ENCODE measurements at places on chromosomes 4 and X. TPM values are rescaled to one million over a fixed set of nuclear protein-coding genes. Genes with fewer than 3 reads are reported as not detected.
A peak's percentile ranks its signal among the peaks of the same experiment; 100 is the strongest.

DNA sequence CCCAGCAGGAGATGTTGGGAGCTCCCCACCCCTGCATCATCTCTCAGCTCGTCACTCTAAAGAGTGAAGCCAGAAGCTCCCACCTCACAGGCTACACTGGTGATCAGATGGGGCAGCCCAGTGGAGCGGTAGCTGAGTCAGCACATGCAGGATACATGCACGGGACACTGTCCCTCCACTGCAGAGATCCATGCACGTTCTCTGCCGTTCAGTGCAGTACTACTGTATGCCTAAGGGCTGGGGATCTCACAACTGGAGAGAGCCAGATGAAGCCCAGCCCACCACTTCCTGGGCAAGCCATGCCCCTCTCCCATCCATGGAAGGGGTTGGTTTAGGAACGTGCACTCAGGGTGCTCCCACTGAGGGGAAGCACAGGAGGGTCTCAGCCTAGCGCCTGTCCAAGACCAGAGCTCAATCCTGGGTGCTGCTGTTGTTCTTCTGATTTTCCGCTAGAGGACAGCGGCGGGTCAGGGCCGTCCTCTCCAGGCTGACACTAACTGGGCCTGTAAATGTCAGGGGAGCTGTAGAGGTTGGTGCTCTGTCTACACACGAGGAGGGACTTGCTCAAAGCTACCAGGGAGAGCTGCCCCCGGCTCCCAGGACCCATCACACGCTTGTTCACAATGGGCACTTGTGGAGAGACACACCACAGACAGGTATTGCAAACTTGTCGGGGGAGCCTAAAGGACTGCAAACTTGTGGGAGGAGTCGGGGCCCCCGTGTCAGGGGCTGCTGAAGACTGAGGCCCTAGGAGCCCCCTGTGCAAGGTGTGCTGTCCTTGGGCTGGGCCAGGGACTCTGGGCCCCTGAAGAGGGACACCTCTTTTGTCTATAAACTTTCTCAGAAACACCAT is 18.2 kb upstream of the ABLIM2 start:
- H3K4me3 ChIP-seq, result no peak overlapping the region
- DNase-seq, result peak; percentile 68
- no peak overlapping the region for H3K27ac ChIP-seq
- peaks cover 7% of the 10 kb centered on the region for H3K4me1 ChIP-seq
- H3K36me3 ChIP-seq, result no peaks in the 10 kb centered on the region

DNA sequence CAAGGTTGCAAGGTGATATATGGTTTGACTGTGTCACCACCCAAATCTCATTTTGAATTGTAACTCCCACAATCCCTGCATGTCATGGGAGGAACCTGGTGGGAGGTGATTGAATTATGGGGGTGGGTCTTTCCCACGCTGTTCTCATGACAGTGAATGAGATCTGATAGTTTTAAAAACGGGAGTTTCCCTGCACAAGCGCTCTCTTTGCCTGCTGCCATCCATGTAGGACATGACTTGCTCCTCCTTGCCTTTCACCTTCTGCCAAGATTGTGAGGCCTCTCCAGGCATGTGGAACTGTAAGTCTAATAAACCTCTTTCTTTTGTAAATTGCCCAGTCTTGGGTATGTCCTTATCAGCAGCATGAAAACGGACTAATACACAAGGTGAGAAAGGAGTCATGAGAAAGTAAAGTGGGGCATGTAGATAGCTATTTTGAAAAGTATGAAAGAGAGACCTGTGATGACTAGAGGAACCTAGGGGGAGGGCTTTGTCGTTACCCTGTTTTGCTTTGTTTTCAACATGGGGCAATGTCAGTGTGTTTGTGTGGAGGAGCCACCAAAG is 6.3 kb downstream of the ZBTB49 start:
- DNase-seq, result no peak
- no peaks in the 10 kb centered on the region for H3K27me3 ChIP-seq
- no peak overlapping the region for H3K27ac ChIP-seq
- peaks cover 7% of the 10 kb centered on the region for H3K4me1 ChIP-seq

- DNase-seq, result no peak
- H3K4me1 ChIP-seq, result no peaks in the 10 kb centered on the region
- H3K36me3 ChIP-seq, result no peaks in the 10 kb centered on the region
- no peak overlapping the region for H3K27ac ChIP-seq
These were observed 356.7 kb downstream of the GALNTL6 start for GRCh38 chr4:172169871-172170270.

- H3K27me3 ChIP-seq, result no peaks in the 10 kb centered on the region
- no peak overlapping the region for H3K27ac ChIP-seq
- DNase-seq, result peak; percentile 42
- no peak overlapping the region for H3K4me3 ChIP-seq
- H3K36me3 ChIP-seq, result no peaks in the 10 kb centered on the region
- H3K4me1 ChIP-seq, result peaks cover 5% of the 10 kb centered on the region
These were observed 213.1 kb upstream of the MID1 start for GRCh38 chrX:10833299-10834169.

DNA sequence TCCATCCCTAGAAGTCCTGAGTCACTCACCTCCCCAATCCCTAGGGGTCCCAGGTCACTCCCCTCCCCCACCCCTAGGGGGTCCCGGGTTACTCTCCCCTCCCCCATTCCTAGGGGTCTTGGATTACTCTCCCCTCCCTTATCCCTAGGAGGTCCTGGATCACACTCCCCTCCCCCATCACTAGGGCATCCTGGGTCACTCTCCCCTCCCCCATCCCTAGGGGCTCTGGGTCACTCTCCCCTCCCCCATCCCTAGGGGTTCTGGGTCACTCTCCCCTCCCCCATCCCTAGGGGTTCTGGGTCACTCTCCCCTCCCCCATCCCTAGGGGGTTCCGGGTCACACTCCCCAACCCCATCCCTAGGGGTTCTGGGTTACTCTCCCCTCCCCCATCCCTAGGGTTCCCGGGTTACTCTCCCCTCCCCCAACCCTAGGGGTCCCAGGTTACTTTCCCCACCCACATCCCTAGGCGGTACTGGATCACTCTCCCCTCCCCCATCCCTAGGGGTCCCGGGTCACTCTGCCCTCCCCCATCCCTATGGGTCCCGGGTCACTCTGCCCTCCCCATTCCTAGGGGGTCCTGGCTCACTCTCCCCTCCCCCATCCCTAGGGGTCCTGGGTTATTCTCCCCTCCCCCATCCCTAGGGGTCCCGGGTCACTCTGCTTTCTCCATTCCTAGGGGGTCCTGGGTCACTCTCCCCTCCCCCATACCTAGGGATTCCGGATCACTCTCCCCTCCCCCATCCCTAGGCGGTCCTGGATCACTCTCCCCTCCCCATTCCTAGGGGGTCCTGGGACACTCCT is 2.1 kb downstream of the ASMTL start:
- peaks cover 18% of the 10 kb centered on the region for H3K4me1 ChIP-seq
- no peak for DNase-seq
- no peak overlapping the region for H3K4me3 ChIP-seq
- H3K27me3 ChIP-seq, result no peaks in the 10 kb centered on the region

GRCh38 chrX:26778320-26778888 is 562.4 kb downstream of the MAGEB5 start:
- no peak overlapping the region for H3K27ac ChIP-seq
- no peak overlapping the region for H3K4me3 ChIP-seq
- no peaks in the 10 kb centered on the region for H3K27me3 ChIP-seq
- DNase-seq, result no peak
- H3K36me3 ChIP-seq, result no peaks in the 10 kb centered on the region

GRCh38 chr4:74578329-74578728 is 133.4 kb downstream of the AREG start:
- no peak overlapping the region for H3K4me3 ChIP-seq
- no peaks in the 10 kb centered on the region for H3K27me3 ChIP-seq
- no peaks in the 10 kb centered on the region for H3K36me3 ChIP-seq
- H3K27ac ChIP-seq, result no peak overlapping the region
- DNase-seq, result no peak

DNA sequence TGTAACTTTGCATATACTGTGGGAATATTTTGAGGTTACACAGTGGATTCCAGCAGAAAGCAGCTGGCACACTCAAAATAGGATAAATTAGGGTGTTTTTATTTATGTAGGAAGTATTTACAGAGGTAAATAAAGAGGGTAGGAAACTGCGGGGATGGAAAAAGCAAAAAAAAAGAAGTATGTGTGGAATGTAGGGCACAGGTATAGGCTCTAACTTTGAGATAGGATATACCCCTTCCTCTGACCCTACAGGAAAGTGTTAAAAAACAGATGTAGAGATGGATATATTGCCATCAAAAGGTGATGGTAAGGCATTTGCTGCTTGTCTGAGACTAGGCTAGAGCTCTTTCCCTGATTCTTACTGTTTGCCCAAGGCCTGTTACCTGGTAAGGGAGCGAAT is 173.1 kb upstream of the ANK2 start:
- no peak overlapping the region for H3K27ac ChIP-seq
- DNase-seq, result no peak
- H3K36me3 ChIP-seq, result no peaks in the 10 kb centered on the region
- H3K27me3 ChIP-seq, result no peaks in the 10 kb centered on the region
- no peaks in the 10 kb centered on the region for H3K4me1 ChIP-seq

- no peaks in the 10 kb centered on the region for H3K27me3 ChIP-seq
- DNase-seq, result no peak
- H3K4me3 ChIP-seq, result no peak overlapping the region
- H3K4me1 ChIP-seq, result peaks cover 16% of the 10 kb centered on the region
- H3K36me3 ChIP-seq, result no peaks in the 10 kb centered on the region
These were observed 76.7 kb downstream of the FNIP2 start for GRCh38 chr4:158845311-158846041.

DNA sequence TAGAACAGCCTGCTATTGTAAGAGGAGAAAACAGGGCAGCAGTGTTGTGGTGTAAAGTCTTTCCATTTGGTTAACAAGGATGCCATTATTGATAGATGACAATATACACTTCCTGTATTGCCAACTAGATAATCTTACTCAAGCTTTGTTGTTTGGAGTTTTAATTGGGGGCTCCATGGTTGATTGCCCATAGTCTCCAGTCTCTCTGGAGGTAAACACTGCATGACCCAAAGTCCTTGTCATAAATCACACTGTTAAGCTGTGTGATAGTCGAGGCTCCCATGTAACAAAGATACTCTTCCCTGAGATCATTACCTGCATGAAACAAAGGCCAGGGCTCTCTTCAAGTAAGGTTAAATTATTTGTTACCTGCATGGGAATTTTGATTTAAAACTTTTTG is 394.6 kb downstream of the C4orf33 start:
- H3K4me1 ChIP-seq, result no peaks in the 10 kb centered on the region
- DNase-seq, result no peak
- H3K36me3 ChIP-seq, result no peaks in the 10 kb centered on the region
- no peaks in the 10 kb centered on the region for H3K27me3 ChIP-seq

GRCh38 chrX:147884958-147885357 is 26.8 kb upstream of the FMR1 start:
- H3K27me3 ChIP-seq, result no peaks in the 10 kb centered on the region
- DNase-seq, result no peak
- H3K4me1 ChIP-seq, result no peaks in the 10 kb centered on the region
- H3K36me3 ChIP-seq, result no peaks in the 10 kb centered on the region
- no peak overlapping the region for H3K27ac ChIP-seq
- H3K4me3 ChIP-seq, result no peak overlapping the region

DNA sequence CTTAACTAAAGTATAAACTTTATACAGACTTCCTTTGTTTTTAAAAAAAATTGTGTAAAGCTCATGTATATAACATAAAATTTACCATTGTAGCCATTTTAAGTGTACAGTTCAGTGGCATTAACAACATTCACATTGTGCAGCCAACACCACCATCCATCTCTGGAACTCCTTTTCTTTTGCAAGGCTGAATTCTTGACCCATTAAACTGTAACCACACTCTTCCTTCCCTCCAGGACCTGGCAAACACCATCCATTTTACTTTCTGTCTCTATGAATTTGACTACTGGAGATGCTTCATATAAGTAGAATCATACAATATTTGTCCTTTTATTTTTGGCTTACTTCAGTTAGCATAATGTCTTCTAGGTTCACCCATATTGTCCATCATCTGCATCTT is 104.7 kb downstream of the RASL11B start:
- H3K4me1 ChIP-seq, result peaks cover 11% of the 10 kb centered on the region
- no peak overlapping the region for H3K27ac ChIP-seq
- H3K27me3 ChIP-seq, result no peaks in the 10 kb centered on the region
- H3K4me3 ChIP-seq, result no peak overlapping the region
- H3K36me3 ChIP-seq, result no peaks in the 10 kb centered on the region

- H3K4me3 ChIP-seq, result no peak overlapping the region
- peak overlapping the region; percentile 10 for H3K27ac ChIP-seq
- no peaks in the 10 kb centered on the region for H3K36me3 ChIP-seq
- H3K4me1 ChIP-seq, result peaks cover 20% of the 10 kb centered on the region
- H3K27me3 ChIP-seq, result no peaks in the 10 kb centered on the region
These were observed 276.9 kb downstream of the PTTG2 start for GRCh38 chr4:38237139-38237538.

DNA sequence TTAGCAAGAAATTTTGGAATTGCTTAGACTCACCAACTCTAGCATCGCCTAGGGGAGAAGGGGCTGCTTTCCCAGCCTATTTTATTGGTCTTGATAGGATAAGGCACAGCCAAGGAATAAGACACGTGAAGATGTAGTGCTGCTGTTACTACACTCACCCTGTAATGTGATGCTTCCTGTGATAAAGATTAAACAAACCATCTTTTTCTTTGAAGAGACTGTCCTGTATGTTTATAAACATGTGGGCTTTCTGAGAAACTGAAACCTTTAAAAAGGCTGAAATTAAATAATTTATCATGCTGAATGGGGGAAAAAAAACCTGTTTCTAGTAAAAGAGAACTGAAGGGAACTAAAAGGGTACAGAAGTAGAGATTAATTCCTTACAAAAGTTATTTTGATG is 13.2 kb downstream of the TAPT1 start:
- no peak overlapping the region for H3K4me3 ChIP-seq
- H3K27ac ChIP-seq, result no peak overlapping the region
- H3K36me3 ChIP-seq, result no peaks in the 10 kb centered on the region
- no peak for DNase-seq
- no peaks in the 10 kb centered on the region for H3K27me3 ChIP-seq
- peaks cover 32% of the 10 kb centered on the region for H3K4me1 ChIP-seq

DNA sequence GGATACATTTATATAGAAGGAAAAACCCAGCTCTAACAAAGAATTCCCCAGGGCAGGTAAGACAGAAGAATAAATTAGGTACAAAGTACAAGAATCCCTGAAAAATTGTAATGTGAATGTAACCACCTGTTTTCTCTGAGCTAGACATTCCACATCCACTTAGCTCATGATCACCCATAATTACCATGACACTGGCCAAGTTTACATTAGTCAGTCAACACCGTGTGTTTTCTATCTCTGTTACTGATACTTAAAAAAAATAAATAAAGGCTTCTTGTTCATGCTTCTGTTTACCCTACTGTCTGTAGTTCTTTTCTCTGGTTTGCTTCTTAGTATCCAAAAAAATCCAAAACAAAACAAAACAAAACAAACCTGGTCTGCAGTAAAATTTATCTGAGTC is 66.0 kb downstream of the CBLL2 start:
- no peaks in the 10 kb centered on the region for H3K4me1 ChIP-seq
- H3K27me3 ChIP-seq, result no peaks in the 10 kb centered on the region
- no peak overlapping the region for H3K4me3 ChIP-seq
- no peak for DNase-seq

- no peak for DNase-seq
- no peaks in the 10 kb centered on the region for H3K36me3 ChIP-seq
- no peak overlapping the region for H3K27ac ChIP-seq
- H3K4me3 ChIP-seq, result no peak overlapping the region
- no peaks in the 10 kb centered on the region for H3K27me3 ChIP-seq
- no peaks in the 10 kb centered on the region for H3K4me1 ChIP-seq
These were observed 203.1 kb downstream of the AASDH start for GRCh38 chr4:56184214-56184613.

Gene GUCY1A1
- total RNA-seq, result 7.6 TPM

Gene AREG
- 4.9 TPM for total RNA-seq

Gene TEC
- 2.1 TPM for total RNA-seq

Gene VCX3B
- not detected for total RNA-seq

Gene MTHFD2L
- 13.8 TPM for total RNA-seq

Gene GPC3
- total RNA-seq, result 22.7 TPM

Gene LINC00632
- 88.3 TPM for total RNA-seq

Gene GRID2
- total RNA-seq, result not detected

Gene AFP
- not detected for total RNA-seq

Gene DAPP1
- 1.3 TPM for total RNA-seq

Gene DMD
- 38.6 TPM for total RNA-seq

Gene SPANXC
- not detected for total RNA-seq

Gene CT45A5
- not detected for total RNA-seq

Gene CWH43
- total RNA-seq, result not detected
